Left ventricle myocardium superior (tissue), 1 donor: ENCODE measurements at places on chromosomes 4 and X.

- DNase-seq: no peak
Observed at GRCh38 chr4:186939766-186940165, 216.1 kb upstream of the FAT1 start.

- DNase-seq: no peak
Observed at GRCh38 chrX:37424000-37424429, 74.9 kb downstream of the PRRG1 start.

DNA sequence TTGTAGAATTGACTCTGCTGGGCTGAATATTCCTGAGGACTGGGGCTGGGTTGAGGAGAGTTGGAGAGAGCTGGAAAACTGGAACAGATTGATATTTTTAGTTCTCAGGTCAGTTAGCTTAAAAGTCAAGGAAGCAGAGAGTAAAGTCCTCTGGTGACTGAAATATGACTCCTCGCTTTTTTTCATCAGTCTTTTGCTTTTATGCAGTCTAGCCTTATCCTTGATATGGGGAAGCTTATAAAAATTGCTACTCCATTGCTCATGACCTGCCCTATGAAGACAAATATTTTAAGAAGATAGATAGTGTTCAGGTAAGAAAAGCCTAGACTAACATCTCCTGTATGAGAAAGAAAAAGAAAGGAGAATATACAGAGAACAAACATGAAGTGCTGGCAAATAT is 152.7 kb downstream of the C4orf33 start:
- no peak for DNase-seq

- no peak for DNase-seq
Observed at GRCh38 chr4:165787516-165788274, 85.3 kb upstream of the TLL1 start.

GRCh38 chr4:76729980-76730379 is 168.0 kb downstream of the SOWAHB start:
- DNase-seq: no peak

DNA sequence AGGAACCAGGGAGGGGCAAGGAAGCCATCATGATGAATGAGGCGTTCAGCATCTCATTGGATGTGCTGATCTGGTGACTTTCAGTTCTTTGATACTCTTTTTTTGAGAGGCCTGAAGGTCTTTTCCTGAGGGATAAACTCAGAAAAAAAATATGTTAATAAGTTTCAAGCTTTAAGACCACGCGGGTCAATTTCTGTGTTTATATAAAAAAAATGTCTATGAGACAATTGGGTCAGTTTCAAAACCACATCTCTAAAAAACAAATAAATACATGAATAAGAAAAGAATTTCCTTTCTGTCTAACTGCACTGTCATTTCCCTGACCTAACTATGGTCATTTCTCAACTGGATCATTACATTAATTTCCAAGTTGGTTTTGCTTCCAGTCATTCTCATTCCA is 62.6 kb downstream of the TRIML1 start:
- no peak for DNase-seq

DNA sequence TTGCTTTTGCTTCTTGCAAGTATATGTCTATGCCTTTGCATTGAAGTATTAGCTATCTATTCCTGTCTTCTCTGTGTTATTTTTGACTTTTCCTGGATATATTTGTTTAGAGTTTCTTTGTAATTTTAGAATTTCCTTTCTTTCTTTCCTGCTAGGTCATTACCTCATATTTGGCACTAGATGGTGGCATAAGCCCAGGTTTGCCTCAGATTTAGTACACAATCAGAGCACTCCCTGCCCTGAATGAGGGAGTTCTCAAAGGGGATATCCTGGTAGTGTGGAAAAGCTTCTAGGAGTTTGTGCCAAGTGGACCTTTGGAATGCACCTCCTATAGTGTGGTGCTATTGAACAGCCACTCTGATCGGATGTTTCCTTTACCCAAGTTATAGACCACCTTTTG is 181.6 kb downstream of the UGT8 start:
- no peak for DNase-seq
